Activated CD4-positive, alpha-beta T cell treated with anti-CD3 and anti-CD28 coated beads, Interleukin-2, Interleukin-6, amounts not matched to agents 100 ng/mL and 50 ng/mL, durations not matched to agents 16 hours and 8 hours (primary cell): ENCODE measurements at places on chromosomes 1 and 21.
A peak's percentile ranks its signal among the peaks of the same experiment; 100 is the strongest.

- no peak for DNase-seq
Observed at GRCh38 chr1:107547363-107548155, 406.7 kb downstream of the NTNG1 start.

DNA sequence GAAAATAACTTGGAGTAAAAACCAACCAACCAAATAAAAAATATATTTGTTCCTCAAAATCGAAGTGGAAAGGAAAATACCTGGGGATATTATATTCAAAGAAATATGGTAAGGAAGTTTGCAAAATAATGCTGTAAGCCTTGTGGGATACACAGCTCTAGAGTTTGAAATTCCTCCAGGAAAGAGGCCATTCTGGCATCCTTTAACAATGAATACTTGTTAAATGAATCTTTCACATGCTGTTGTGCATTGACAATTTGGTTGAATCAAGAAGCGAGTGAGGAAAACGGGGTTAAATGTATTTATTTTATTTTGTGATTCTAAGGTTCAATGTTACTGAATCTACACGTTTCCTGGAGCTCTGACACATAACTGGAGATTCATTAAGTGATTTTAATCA, 30.5 kb upstream of the NTNG1 start:
- DNase-seq, result no peak

DNA sequence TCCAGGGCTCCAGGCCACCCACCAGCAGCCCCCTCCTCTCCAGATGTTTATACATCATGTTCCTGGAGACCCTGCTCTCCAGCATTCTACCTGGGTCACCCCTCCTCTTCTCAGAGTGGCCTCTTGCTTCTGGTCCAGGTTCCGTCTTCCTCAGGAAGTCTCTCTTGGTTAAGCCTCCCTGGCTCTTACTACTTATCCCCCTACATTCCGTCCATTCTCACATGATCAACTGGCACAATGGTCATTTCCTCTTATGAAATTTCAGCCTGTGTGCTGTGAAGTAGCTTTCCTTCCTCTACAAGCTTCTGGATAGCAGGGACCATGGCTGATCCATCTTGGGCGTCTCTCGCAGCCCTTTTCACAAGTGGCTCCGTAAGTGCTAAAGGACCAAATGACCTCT, 33.9 kb upstream of the ATP2B4 start:
- DNase-seq, result no peak

- DNase-seq, result no peak
Observed at GRCh38 chr1:184555665-184556641, 169.1 kb downstream of the C1orf21 start.

GRCh38 chr1:42324398-42325013, 10.5 kb downstream of the FOXJ3 start:
- DNase-seq, result no peak

DNA sequence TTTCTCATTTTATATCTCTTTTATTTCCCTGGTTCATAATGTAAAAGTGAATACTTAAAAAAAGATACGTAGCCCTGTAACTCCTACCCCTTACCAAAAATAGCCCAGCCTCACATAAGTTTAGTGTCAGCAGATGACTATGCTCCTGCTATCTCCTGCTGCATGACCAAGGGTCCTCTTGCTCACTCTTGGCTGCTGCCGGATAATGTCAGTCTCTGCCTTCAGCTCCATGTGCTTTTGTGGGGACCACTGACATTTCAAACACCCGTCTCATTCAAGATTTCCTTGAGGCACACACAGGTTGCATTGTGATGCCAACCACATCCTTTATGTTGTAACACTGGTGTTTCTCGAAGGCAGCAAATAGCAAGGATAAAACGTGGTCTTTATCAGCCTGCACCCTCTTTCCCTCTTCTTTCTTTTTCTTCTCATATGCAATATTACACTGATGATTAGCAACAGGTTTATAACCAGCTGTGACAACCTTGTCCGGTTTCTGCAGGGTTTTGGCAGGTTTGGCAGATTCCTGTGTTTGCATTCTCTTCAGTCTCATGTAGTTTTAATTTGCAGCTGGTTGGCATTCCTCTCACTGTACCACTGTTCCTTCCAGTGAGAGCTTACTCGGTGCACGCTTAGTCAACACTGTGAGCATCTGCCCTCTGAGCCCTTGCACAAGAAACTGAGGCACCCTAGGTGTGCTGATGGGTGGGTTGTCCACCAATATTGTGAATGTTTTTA, 62.2 kb downstream of the ZNF684 start:
- no peak for DNase-seq

DNA sequence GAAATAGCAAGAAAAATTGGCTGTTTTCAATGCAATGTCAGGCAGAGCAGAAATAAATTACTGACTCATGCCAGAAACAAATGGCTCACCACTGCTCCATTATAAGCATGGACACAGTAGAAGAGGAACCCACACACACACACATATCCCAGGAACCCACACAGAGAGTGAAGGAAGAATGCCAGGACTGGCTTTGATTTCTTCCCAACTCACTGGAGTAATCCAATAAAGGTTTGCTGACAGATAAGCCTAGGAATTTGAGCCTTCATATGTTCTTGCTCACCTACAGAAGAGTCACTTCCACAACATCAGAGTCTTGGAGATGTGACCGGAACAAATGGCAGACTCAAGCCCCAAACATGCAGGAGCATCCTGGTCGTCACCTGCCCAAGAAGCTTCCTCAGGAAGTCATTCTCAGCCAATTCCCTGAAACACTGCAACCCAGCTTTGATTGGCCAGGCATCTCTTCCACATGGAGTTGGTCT, 2.2 kb downstream of the SH3BP5L start:
- no peak for DNase-seq

DNA sequence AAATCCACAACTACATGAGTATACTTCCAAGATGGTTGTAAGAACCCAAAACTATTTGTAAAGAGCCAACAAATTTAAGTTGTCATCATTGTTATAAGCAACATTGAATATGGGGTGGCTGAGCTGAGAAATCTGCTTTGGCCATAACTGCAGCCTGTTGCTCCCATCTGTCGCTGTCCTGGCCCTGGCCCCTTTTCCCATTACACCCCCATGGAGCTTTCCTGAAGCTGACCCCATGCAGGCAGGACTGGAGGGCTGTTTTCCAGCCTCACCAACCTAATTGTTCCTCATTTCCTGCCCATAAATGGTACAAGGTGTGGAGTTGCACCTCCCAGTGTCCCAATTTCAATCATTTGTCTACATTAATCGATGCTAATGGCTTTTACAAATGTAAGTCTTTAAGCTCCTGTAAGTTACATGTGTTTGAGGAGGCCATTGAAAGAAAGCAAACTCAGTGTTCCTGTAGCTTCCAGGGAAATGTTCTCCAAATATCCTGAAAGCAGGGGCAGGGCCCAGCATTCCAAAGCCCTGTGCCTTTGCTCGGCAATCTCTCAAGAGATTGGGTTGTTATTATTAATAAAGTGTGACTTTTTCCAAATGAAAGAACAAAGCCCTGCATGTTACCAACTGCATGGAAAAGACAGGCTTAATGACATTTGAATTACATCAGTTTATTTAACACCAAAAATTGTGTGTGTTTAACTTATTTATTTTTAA, 545.9 kb downstream of the PLPP3 start:
- no peak for DNase-seq

GRCh38 chr1:145886390-145886789, 724 bp upstream of the ANKRD35 start:
- no peak for DNase-seq

GRCh38 chr1:154765970-154766369, 104.1 kb downstream of the KCNN3 start:
- DNase-seq, result no peak

- DNase-seq, result no peak
Observed at GRCh38 chr1:230694464-230694863, 19.5 kb downstream of the AGT start.

DNA sequence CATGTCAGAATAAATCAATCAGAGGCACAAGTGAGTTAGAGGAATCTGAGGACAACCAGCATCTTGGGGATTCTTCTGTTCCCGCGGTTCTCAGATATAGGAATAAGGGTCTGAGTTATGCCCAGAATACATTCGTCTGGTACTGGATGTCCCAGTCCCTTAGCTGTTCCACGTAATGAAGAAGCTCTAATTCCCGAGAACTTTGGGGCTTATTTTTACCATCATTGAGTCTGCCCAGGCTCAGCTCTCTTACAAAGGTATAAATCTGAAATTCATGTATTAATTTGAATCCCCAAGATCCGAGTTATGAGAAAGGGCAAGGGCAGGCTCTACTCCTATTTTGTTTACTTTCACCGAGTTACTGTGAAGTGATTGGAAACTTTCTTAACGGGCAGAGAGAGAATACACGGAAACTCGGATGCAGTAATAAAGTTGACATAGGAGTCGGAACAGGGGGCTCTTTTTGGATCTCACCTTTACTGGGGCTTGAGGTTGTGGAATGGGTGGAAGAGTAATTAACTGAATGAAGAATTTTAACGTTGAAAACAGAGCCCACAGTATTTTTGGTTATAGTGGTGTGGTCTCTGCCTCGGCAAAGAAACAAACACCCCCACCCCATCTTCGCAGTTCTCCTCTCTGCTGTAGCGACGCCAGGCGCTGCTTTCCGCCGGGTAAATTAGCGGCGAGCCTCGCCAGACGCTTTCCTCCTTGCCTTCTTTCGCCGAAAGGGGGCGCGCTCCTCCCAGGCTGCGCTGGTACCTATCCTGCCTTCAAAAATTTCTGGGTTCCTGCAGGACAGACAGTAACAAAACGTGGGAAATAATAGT, 7.1 kb downstream of the PRRX1 start:
- peak; percentile 55 for DNase-seq

- no peak for DNase-seq
Observed at GRCh38 chr1:210362526-210362925, 33.8 kb downstream of the HHAT start.
